Mesangial cell (primary cell): ENCODE measurements at places on chromosomes 6 and 20. TPM values are rescaled to one million over a fixed set of nuclear protein-coding genes. Genes with fewer than 3 reads are reported as not detected.

The CDSN gene
- total RNA-seq: 0.25 TPM in 1 of 2 replicates, not detected in the other

The SDC4 gene
- total RNA-seq: 92.6 and 201 TPM in 2 replicates

The DNAH8 gene
- under 0.01 TPM in 1 of 2 replicates, not detected in the other for total RNA-seq

The BFSP1 gene
- total RNA-seq: 3.4 and 8.6 TPM in 2 replicates

The SYCP2L gene
- 0.33 and 0.38 TPM in 2 replicates for total RNA-seq

The ENPP4 gene
- 4.2 and 5.8 TPM in 2 replicates for total RNA-seq

The C20orf173 gene
- total RNA-seq: not detected in 2 replicates

The SLPI gene
- total RNA-seq: 0.49 and 4.7 TPM in 2 replicates

The HLA-E gene
- 66.3 and 166 TPM in 2 replicates for total RNA-seq

The C6orf163 gene
- total RNA-seq: 1.6 TPM in 1 of 2 replicates, not detected in the other

The MOG gene
- total RNA-seq: not detected in 2 replicates

The IYD gene
- not detected in 2 replicates for total RNA-seq

The ADGRF4 gene
- 0.25 and 0.33 TPM in 2 replicates for total RNA-seq

The NRSN2 gene
- total RNA-seq: 106 and 114 TPM in 2 replicates

The HLA-DPB1 gene
- 6.8 and 41.1 TPM in 2 replicates for total RNA-seq
